ENCODE measurements at places on chromosomes 16 and 17. TPM values are rescaled to one million over a fixed set of nuclear protein-coding genes. Genes with fewer than 3 reads are reported as not detected.

DNA sequence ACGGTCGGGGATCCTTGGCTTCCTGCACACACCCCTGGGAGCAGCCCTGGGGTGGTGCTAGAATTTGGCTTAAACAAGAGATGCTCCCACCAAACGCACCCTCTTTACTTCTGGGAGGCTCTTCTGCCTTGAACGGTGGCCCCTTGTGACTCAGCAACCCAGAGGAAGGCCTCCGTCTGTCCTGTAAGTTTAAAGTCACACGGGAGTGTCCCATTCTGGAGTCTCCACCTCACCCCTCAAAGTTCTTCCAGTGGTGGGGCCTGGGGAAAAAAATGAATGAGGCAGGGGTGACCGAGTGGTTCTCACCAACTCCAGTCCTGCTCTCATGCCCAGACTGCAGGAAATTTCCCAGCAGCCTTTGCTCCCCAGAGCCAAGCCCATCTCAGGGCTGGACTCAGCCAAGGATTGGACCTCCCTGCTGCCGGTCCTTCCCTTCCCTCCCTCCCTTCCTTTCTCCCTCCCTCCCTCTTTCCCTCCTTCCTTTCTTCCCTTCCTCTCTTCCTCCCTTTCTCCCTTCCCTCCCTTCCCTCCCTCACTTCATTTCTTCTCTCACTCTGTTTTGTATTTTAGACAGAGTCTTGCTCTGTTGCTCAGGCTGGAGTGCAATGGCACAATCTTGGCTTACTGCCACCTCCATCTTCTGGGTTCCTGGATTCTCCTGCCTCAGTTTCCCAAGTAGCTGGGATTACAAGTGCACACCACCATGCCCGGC, 11.4 kb downstream of the ITGAD start:
- no peak for DNase-seq

Gene TBC1D26
- not detected for total RNA-seq

Gene KNOP1
- total RNA-seq = 14.1 TPM

DNA sequence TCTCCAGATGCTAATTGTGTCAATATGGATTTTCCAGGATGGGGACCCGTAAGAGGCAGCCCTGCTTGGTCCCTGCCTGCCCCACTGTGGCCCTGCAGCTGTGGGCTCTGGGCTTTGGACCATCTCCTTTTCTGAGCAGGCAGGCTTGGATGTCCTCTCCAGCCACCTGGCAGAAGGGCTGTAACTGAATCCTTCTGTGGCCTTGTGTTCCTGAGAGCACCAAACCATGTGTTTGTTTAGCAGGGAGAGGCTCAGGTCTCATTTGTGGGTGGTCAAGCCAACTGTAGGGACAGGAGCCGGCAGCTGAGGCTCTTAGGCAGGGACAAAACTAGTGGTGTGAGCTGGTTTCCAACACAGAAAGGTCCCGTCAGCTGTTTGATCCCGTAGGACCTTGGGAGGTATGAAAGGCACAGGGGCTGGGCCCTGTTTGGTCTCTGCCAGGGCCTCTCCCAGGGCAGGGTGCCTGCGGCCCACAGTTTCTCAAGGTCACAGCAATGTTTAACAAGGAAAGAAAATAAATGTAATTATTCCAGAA, 18.5 kb downstream of the SEC14L5 start:
- no peak for DNase-seq

- no peak for DNase-seq
Measured at GRCh38 chr16:10688291-10688690, 6.4 kb downstream of the TEKT5 start.

DNA sequence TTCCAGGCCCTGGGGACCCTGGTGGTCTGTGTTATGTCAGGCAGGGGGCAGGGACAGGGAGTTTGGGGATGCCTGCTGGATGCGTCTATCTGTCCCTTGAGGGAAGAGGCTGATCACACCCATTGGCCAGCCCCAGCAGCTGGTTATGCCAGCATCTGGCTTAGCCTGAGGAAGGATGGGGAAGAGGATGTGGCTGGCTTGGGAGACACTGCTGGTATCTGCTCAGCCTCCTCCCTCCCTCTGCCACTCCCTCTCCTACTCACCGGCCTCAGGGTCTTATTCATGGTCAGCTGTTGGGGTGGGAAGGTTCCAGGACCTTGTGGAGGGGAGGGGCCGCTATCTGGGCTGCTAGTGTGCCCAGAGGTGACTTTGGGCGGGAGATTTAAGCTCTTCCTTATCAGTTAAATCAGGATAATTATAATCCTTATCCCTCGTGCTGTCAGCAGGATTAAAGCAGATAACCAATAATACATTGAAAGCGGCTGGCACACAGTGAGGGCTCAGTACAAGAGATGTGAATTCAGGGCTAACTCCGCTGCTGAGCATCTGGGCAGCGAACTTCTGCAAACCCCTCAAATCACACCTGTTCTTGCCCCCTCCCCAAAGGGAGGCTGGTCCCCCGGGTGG, 36.0 kb upstream of the MLKL start:
- no peak for DNase-seq

GRCh38 chr16:88536971-88537751, 33.0 kb upstream of the ZC3H18 start:
- DNase-seq = no peak

GRCh38 chr16:28977703-28978662, 3.4 kb downstream of the SPNS1 start:
- no peak for DNase-seq
